ENCODE measurements at places on chromosomes 4 and X.

- no peak for DNase-seq
Measured at GRCh38 chr4:167032871-167033270, 201.4 kb downstream of the SPOCK3 start.

DNA sequence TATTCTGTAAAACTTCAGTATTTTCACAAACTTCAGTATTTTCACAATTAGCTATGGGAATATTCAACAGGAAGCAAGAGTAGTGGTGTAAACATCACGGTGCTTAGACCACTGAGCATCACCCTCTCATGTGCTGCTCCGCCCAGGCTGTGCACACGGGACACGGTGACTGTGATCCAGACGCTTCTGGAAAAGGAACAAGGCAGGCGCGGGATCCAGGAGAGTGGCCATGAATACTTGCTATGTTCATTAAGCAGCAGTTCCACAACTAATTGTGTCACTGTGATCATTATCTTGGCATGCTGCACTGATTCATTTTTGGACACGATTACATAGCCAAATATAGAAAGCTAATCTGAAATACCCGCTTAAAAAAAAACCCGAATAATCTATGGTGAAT lies 19.6 kb upstream of the FAT1 start:
- no peak for DNase-seq

DNA sequence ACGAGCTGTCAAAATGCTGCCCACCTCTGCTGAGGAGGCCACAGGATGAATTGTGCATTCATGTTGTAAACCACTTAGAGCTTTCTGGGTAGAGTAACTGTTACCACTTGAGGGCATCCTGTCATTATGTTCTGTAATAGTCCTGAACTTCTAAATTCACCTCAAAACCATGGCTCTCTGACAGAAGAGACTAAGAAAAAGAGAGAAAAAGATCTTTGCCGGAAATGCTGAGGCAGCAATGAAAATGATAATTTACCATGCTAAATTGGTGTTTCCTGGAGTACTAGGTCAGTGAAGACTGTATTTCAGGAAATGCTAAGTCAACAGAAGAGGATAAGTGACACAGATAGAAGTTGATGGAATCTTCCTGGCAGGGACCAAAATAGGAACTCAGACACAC lies 942.3 kb upstream of the SLIT2 start:
- DNase-seq = no peak

DNA sequence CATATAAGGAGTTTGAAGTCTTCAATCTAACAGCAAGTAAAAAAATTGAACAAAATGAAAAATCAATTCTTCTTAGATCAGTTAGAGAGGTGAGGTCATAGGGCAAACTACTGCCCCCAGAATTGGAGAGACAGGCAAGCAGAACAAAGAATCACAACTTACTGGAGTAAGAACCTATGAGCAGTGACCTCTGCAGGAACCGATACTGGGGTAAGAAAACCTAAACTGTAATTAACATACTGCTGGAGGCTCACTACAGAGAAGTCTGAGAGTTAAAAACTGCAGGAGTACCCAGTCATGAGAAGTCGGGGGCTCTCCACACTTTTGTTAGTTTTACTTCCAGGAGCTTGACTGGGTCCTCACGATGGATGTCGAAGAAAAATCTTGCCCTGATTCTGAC lies 16.0 kb downstream of the CLDN22 start:
- no peak for DNase-seq

- no peak for DNase-seq
Measured at GRCh38 chrX:111047575-111047974, 48.4 kb upstream of the PAK3 start.

DNA sequence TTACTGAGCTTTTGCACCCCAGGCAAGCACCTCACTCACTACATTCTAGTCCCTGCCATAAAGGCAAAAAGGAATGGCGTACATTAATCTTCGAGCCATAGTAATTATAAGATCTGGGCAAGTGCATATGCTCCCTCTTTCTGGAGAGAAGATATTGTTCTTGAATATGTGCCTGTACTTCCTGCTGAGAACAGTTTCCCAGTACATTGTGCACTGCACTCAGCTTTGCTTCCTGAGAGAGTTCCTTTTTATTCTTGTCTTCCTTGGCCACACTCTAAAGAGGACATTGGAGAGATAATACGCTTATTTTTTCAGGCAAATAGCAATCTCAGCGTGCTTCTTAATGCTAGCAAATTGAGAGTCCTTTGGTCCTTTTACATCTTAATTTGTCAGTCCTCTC lies 909.0 kb upstream of the PCDH10 start:
- DNase-seq = no peak

DNA sequence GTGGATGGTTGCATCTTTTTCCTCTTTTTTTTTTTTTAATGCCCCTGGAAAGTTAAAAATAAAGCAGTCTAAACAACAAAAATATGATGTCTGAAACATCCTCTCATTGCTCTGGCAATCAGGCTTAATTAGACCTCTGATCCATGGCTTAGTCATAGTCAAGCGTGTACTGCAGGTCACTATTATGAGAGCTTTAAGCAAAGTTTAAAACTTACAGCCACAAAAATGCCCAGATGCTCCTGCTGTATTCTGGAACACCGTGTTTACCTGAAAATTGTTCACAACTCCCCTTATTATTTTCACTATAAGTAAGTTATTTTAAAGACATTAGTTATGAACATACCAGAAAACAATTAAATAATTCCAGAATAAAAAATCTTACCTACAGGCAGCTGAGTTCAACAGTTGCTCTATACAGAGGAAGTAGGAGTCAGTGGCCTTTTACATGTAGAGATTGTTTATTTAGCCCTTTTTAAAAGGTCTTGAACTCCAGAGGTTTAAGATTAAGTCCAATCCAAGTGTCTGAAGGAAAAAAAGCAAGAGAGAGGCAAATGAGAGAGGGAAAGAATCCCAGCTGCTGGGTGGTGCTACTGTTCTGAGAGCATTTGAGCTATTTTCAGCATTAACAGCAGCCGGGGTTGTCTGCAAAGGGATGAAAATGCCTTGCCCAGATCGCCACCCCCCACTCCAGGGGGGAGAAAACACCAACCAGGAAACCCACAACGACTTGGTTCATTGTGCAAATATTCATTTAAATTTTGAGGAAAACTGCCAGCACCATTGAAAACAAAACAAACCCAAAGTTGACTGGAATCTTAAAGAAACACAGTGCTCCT lies 36.9 kb downstream of the SORBS2 start:
- DNase-seq = no peak

DNA sequence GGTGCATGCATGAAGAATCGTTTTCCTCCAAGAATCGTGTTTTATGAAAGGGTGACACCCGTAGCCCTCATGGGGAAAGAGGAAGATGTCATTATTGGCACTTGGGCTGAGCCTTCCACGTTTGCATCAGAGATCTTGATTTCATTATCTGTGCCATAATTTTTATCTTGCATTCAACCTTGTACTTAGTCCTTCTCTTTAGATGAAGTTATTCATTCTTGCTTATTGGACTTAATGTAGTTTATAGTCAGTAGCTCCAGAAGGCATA lies 66.8 kb downstream of the GAB1 start:
- DNase-seq = no peak

- DNase-seq = no peak
Measured at GRCh38 chr4:182155806-182156205, 87.4 kb upstream of the TENM3 start.

- no peak for DNase-seq
Measured at GRCh38 chr4:98945297-98945850, 16.4 kb upstream of the EIF4E start.

GRCh38 chr4:183380901-183381300 lies 58.7 kb upstream of the CLDN24 start:
- no peak for DNase-seq

DNA sequence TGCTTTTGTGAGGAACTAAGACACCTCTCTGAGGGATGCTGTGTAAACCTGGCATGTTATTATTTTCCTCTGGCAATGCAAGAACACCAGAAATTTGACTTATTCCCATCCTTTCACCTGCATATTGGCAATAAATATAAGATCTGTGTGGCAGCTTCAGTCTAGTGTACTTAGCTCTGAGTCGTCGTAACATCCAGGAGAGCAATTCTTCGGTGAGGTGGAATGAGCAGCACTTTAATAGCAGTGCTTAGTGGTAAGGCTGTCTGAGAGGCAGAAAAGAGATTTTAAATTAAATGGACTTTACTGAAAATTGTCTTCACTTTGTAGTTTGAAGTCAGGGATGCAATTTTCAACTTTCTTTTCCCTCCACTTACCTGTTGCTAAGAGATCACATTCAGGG lies 344.9 kb downstream of the PCDH7 start:
- DNase-seq = no peak

DNA sequence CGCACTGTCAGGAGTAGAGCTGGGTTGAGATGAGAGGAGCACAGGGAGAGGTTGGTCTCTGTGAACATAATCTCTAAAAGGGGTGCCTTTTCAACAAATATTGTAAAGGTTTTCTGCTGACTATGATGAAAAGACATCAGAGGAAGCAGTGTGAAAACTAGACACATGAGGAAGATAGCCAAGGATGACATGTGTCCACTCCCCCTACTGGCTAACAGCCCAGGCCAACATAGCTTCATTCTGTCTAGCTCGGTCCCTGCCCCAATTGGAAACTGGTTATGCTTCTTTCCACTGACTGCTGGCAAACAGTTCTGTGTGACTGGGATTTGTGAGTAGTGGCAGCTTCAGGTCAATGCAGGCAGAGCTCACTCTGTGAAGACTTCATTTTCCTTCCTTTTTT lies 115.4 kb upstream of the ESX1 start:
- no peak for DNase-seq

DNA sequence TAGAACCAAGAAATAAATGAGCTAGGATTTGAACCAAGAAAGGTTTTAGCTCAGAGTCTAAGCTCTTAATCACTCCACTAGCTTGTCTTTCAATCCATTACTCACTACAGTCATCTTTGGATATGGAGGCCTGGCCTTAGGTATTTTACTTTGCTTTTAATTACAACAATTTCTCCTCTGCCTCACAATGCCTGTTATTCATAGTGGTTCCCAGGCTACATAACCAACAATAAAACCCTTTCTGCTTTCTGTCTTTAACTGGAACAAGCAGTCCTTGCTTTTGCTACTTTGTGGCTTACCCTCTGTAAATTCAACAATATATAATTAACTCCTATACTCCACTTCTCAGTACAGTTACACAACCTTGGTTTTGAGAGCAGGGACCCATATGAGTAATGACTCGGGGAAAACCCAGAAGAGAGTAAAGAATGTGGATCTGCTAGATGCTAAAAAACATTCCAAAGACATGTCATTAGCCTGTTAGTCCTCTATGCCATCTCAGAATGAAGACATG lies 94.7 kb upstream of the NAP1L5 start:
- DNase-seq = peak; percentile 7

GRCh38 chr4:126369076-126369475 lies 1054.3 kb downstream of the FAT4 start:
- DNase-seq = no peak

DNA sequence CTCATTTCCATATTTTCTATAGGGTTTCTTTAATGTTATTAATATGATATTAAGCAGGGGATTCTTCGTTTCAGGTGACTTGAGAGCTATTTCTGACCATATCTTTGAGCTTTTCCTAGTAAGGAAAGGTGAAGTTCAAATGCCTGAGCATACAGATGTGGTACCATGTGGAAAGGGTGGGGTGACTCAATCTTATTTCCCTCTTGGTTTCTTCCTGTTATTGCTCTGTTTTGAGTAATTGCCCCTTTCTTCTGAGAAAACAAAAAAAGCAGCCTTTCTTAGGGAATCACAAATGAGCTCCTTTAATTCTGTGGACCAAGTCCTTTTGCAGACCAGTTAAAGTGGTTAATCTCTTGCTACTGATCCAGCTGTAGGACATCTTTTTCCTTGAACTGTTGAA lies 41.0 kb upstream of the AGA start:
- DNase-seq = no peak

DNA sequence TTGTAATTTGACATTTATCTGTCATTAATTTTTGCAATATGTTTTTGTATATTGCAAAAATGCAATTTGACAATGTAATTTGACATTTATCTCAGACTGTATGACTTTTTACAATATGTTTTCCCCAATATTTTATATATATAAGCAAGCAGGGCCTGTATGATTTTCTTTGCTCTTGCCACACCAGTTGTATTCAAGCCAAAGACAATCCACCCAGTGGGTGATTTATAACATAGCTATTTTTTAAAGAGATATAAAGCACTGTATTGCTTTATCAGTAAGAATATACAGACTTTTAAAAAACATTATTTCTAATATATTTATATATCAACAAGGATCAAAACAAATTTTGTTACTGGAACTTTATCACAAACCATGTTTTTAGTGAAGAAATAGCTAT lies 47.3 kb downstream of the SLIT2 start:
- DNase-seq = no peak

DNA sequence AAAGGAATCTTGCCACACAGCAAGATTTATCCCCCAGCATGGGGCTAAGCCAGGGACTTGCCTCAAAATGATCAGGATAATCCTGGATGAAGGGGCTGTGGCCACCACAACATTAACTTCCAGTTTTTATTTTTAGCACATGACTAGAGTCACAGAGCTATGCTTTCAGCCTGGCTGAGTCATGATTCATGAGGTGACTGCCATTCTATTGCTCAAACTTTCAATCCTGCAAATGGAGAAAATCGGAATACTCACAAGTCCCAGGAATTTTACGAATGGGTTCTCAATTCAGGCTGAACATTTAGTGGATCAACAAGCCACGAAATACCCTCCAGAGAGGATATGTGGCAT lies 70.7 kb upstream of the HPGD start:
- DNase-seq = no peak

- no peak for DNase-seq
Measured at GRCh38 chrX:17559728-17560379, 177.4 kb upstream of the SCML1 start.

GRCh38 chrX:132710656-132711155 lies 221.9 kb upstream of the MBNL3 start:
- DNase-seq = no peak

- DNase-seq = no peak
Measured at GRCh38 chrX:101918751-101919150, 13.1 kb downstream of the ZMAT1 start.

- no peak for DNase-seq
Measured at GRCh38 chrX:46218373-46218772, 326.8 kb downstream of the ZNF674 start.

- DNase-seq = no peak
Measured at GRCh38 chr4:112288455-112288854, 2.8 kb upstream of the TIFA start.

Data from GM13977 (cell line).